ENCODE measurements at places on chromosomes 3 and 15.

- DNase-seq, result no peak
These were observed 19.9 kb upstream of the GOLGA8J start for GRCh38 chr15:30062881-30063280.

- DNase-seq, result no peak
These were observed 753 bp upstream of the MYO5A start for GRCh38 chr15:52529341-52529924.

DNA sequence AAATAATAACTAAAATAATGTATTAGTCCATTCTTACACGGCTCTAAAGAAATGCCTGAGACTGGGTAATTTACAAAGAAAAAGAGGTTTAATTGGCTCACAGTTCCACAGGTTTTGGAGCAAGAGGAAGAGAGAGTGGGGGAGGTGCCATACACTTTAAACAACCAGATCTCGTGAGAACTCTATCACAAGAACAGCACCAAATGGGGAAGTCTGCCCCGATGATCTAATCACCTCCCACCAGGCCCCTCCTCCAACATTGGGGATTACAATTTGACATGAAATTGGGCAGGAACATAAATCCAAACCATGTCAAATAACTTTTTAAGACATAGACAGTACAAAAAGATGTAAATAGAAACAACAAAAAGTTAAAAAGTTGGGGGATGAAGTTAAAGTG is 63.2 kb downstream of the ILDR1 start:
- no peak for DNase-seq

- no peak for DNase-seq
These were observed 1.1 kb downstream of the BAHD1 start for GRCh38 chr15:40441565-40442531.

GRCh38 chr3:20456511-20456910 is 270.5 kb upstream of the SGO1 start:
- no peak for DNase-seq

- no peak for DNase-seq
These were observed 41.2 kb downstream of the TRA2B start for GRCh38 chr3:185896636-185897035.

DNA sequence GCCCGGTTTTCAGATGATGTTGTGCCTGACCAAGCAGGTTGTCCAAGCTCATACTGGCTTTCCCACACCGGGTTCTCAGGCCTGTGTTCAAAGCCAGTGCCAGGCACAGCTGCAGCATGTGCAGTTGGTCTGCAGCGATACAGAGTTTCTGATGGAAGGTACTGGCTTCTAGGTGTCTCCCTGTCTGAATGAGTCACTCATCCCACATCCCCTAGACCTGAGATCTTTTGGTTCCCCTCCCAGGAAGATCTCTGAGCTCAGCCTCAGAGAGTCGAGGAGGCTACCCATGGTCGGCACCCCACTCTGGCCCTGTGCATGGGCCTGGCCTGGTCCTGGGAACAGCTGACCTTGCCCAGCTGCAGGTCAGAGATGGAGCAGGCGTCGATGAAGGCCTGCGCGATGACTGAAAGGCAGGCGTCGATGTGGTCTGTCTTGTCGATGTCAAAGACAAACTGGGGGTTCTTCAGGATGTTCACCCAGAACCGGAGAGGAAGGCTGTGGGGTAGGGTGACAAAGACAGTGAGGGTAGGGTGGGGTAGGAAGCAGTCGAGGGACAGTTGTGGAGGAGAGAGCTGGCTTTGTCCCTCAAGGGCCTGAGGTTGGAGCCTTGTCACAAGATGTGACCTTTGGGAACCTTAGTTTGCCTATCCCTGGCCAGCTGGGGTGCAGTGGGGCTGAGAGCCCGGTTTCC is 15.3 kb downstream of the H1-8 start:
- no peak for DNase-seq

- no peak for DNase-seq
These were observed 166.7 kb downstream of the NUP210 start for GRCh38 chr3:13253208-13253937.

- DNase-seq, result no peak
These were observed 226.5 kb upstream of the NANOGP8 start for GRCh38 chr15:35311615-35312014.

GRCh38 chr3:28247286-28247685 is 5.9 kb downstream of the CMC1 start:
- no peak for DNase-seq

GRCh38 chr3:138458774-138459499 is 24.5 kb downstream of the ESYT3 start:
- DNase-seq, result no peak

GRCh38 chr3:70813311-70813710 is 500.9 kb upstream of the MDFIC2 start:
- no peak for DNase-seq

GRCh38 chr3:13080591-13080990 is 7.4 kb upstream of the IQSEC1 start:
- no peak for DNase-seq

DNA sequence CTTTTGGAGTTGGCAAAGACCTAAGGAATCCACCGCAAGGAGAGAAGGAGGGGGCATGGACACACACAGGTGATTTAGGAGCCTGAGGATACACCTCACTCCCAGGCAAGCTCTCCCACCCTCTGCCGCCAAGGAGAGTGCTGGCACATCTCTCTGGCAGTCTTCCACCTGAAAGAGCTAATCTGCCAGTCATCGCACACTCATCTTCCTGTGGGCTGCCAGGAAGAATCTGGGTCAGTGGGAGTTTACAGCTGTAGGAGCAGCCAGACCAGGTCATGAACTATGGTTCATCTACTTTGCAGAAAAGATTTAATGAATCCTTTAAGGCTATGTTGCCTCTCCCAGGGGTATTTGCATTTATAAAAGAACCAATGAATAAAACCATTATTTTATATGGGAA is 170.6 kb upstream of the TSC22D2 start:
- peak; percentile 89 for DNase-seq

GRCh38 chr3:87090631-87091030 is 99.7 kb upstream of the VGLL3 start:
- DNase-seq, result no peak

DNA sequence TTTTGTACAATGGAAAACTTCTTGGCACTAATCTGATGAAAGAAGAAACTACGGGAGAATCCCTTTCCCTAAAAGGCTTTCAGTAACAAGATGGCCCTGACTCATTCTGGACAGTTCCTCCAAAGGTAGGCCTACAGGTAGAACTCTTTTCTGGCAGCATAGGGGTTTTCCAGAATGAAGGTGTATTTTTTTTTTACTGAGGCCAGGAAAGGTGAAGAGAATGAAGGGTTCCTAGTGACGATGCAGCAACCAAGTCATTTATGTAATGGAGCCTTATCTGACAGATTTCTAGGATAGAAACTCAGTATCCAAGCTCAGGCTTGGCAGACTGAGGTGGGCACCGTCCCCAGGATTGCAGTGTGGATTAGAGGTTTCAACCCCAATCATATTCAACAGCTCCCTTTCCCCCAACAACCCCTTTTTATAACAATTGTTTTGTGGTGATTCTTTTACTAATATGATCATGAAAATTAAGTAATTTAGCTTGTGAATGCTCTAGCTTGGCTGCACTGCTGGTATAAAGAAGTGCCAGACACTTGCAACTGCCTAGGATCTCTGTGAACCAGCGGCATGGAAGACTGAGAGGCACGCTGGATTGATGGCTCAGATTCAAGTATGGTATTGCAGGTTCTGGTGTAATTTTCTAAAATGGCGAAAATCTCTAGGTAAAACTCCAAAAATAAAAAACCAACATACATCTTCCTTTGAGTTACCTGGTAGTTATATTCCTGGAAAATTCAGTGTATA is 8.7 kb upstream of the TRIM69 start:
- DNase-seq, result no peak

- DNase-seq, result peak; percentile 97
These were observed 205.2 kb downstream of the RBMS3 start for GRCh38 chr3:29486096-29486495.

DNA sequence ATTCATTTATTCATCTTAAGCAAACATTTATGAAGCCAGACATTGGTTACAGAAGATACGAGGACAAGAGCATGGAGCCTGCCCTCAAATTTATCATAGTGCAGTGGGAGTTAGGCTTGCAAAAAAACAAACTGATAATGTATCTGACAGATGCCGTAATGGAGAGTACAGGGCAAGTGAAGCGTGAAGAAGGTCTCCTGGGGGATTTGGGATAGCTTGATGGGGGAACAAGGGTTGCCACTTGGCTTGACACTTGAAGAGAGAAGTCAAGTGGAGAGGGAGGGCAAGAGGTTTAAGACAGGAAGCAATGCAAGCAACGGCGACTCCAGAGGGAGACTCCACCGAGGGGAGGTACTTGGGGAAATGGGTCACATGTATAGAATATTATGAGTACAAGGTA is 129.3 kb downstream of the SSR3 start:
- no peak for DNase-seq

- DNase-seq, result no peak
These were observed 107.0 kb upstream of the RPL32 start for GRCh38 chr3:12948371-12948770.

- no peak for DNase-seq
These were observed 56.6 kb downstream of the XXYLT1 start for GRCh38 chr3:195214381-195214780.

DNA sequence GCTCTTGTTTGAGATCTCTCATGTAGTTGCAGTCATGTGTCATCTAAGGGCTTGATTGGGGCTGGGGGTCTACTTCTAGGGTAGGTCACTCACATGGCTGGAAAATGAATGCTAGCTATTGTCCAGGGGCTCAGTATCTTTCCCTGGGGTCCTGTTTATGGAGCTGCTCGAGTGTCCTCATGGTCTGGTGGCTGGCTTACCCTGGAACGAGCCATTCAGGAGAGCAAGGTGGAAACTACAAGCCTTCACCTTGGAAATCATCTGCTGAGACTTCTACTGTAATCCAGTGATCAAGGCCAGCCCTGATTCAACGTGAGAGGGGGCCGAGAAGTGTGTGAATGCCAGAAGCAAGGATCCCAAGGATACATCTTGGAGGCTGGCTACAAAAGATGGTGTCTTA is 16.2 kb upstream of the RHCG start:
- DNase-seq, result no peak

- no peak for DNase-seq
These were observed 17.5 kb upstream of the P2RY1 start for GRCh38 chr3:152817400-152817799.

DNA sequence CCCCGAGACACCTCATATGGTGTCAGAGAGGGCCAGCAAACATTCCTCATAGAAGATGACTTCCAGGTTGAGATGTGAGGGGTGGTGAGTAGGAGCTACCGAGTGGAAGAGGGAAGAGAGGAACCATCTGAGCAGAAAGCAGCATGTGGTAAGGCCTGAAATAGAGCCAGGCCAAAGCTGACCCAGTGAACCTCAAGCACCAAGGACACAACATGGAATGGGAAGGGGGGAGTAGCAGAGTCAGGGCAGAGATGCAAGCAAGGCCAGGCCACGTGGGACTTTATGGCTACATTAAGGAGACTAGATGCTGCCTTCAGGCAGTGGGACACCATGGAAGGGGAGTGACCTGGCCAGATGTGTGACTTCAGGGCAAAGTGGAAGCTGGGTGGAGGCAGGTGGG is 38.3 kb upstream of the WNT5A start:
- no peak for DNase-seq

DNA sequence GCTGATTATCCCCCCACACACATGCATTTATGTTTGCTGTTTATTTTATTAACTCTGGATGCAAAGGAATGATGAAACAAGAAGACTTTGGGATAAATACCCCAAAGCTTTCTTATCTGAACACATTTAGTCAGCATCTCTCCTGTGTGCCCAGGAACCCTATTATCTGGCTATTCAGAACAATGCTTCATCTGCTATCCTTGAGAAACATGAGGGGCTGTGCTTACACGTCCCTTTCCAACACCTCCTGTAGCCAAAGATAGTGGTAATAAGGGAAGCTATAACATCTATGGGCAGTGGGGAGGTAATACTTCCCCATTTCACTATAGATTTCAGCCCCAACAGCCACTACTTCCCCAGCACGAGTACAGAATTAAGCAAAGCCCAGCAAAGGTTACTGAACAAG is 94.7 kb downstream of the SSR3 start:
- DNase-seq, result no peak

DNA sequence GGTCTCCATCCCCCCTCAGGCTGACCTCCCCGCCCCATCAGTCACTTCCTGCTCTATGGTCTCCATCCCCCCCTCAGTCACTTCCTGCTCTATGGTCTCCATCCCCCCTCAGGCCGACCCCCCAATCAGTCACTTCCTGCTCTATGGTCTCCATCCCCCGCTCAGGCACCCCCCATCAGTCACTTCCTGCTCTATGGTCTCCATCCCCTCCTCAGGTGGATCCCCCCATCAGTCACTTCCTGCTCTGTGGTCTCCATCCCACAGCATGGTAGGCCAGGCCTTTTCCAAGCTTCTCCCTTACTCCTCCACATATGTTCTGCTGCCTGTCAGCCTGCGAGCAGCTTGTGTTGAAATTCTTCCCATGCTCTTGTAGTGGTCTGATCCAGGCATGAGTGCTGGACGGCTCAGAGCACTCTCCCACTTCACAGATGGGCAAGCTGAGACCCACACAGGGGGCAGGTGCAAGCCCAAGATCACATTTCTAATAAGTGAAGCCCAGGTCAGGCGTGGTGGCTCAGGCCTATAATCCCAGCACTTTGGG is 36.8 kb downstream of the BDH1 start:
- DNase-seq, result no peak

- DNase-seq, result no peak
These were observed 73.8 kb downstream of the RPLP1 start for GRCh38 chr15:69526081-69527061.

- DNase-seq, result no peak
These were observed 223.7 kb upstream of the NANOGP8 start for GRCh38 chr15:35308802-35309201.

GRCh38 chr15:44738340-44738984 is 2.1 kb downstream of the TRIM69 start:
- peak; percentile 22 for DNase-seq

GRCh38 chr3:113514265-113514769 is 639 bp downstream of the SPICE1 start:
- DNase-seq, result no peak

GRCh38 chr3:161890147-161890625 is 393.6 kb downstream of the OTOL1 start:
- peak; percentile 95 for DNase-seq

DNA sequence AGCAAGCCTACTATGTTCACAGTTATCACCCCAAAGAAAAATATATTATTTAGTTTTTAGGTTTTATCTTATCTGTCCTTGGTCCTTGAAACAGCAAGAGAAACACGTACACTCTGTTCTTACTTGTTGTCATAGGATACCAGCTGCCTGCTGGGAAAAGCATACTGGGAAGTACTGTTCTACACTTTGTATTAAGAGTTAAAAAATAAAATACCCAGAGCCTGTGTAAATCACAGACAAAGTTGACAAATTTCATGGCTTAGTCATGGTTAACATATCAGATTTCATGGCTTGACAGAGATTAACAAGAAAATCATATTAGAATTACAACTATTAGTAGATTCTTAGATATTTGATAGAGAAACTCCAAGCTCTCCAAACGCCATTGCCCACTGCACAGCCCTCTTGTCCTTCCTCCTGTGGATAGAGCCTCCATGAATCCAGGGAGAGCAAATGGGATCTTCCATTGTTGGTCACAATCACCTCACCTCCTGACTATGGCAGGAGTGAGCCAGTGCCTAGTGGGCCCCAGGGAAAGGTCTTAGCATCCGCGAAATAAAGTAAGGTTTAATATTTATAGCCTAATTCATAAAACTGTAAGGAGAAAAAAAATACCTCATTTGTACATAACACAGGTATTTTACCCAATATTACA is 128.1 kb upstream of the WNT5A start:
- DNase-seq, result no peak

Measured in kidney glomerular epithelial cell (primary cell).